ENCODE measurements at places on chromosomes 13 and 19.

DNA sequence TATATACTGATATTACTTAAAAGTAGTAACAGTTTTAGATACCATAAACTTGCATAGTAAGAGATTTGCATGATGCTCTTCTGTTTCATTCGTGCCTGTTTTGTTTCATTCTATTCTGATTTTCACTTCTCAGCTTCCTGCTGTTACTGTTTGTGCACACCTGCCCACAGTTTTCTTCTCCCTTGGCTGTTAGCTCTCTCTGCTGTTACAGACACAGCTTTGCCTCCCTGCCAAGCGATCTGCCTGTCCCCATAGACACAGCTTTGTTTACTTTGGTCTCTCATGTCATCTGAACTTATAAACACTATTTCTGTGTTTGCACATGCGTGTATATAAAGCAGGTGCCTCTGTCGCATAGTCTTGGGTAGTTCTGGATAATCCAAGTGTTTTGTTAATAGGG, 21.4 kb upstream of the UPF3A start:
- DNase-seq, result no peak

- DNase-seq, result peak; percentile 86
These were observed 844 bp upstream of the RFX1 start for GRCh38 chr19:14006766-14007562.

DNA sequence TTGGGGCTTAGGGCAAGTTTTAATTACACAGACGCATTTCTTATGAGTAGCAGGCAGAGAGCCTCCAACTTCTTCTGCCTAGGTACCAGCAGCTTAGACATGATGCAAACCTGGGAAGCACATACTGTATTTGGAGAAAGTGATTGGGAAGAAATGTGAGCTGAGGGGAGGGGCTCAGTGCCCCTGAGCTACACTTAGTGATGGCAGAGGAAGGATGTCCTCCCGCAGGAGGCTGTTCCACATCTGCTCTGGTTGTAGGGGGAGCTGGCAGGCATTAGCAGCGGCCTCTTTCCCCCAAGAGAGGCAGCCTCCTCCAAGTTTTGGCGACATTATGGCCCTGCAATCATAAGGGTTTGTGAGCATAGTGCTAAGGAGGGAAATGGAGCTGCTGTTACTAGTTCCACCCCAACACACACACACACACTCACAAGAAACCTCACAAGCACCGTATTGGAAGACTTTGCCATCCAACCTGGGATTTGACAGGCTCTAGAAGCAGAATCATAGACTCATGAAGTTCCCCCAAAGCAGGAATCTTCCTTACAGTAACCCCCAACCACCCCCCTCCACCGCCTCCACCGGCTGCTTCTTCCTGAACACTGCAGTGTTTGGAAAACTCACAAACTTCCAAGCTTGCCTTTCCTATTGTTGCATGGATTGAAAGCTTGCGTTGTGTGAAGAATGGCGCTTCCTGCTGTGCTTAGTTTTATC, 3.3 kb downstream of the ALOX5AP start:
- DNase-seq, result no peak

DNA sequence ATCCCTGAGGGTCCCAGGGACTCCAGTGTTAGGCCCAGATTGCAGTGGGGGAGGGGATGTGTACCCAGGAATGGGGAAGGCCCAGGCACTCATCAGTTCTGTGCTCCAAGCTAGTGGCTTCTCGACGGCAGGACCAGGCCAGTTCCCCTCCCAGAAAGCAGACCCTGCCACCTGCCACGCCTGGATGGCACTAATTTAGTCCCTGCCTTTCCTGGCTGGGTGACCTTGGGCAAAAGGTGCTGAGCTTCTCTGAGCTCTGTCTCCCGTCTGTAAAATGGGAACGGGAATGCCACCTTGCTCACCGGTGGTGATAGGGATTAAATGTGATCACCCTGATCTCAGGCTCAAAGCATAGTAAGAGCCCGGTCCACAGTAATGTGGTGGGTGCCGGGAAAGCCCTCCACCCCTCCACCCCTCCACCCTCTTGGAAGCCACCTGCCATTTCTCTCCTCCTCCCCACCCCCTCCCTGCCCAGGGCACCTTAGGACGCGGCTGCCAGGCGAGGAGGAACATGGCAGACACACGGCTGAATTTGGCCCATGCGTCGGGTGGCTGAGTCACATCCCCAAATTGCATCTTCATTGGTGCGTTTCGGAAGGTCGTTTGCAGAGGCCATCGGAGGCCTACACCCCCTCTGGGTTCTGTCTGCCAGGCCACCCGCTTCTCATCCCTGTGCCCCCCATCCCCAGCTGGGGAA, 2.3 kb downstream of the KCNN1 start:
- no peak for DNase-seq

DNA sequence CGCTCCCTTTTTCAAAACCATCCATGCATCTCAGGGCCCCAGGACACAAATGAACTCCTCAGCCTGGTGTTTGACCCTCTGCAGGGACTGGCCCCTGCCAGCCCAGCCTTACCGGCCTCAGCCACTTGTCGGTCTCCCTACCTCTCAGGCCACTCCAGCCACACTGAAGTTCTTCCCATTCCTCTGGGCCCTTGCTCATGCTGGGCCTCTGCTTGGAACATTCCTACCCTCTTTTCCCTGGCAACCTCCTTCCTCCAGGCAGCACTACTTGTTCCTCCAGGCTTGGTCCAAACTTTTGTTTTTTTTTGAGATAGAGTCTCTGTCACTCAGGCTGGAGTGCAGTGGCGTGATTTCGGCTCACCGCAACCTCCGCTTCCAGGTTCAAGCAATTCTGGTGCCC, 7.6 kb upstream of the EGLN2 start:
- DNase-seq, result no peak

- DNase-seq, result peak; percentile 39
These were observed 161.1 kb downstream of the SLC7A1 start for GRCh38 chr13:29434217-29434945.

GRCh38 chr19:40205760-40206159, 12.4 kb downstream of the TTC9B start:
- DNase-seq, result no peak

All from BE2C (cell line).